Central memory CD8-positive, alpha-beta T cell (primary cell): ENCODE measurements at places on chromosomes 2 and 18.

- DNase-seq = no peak
Measured at GRCh38 chr2:216657980-216658379, 24.8 kb downstream of the IGFBP2 start.

DNA sequence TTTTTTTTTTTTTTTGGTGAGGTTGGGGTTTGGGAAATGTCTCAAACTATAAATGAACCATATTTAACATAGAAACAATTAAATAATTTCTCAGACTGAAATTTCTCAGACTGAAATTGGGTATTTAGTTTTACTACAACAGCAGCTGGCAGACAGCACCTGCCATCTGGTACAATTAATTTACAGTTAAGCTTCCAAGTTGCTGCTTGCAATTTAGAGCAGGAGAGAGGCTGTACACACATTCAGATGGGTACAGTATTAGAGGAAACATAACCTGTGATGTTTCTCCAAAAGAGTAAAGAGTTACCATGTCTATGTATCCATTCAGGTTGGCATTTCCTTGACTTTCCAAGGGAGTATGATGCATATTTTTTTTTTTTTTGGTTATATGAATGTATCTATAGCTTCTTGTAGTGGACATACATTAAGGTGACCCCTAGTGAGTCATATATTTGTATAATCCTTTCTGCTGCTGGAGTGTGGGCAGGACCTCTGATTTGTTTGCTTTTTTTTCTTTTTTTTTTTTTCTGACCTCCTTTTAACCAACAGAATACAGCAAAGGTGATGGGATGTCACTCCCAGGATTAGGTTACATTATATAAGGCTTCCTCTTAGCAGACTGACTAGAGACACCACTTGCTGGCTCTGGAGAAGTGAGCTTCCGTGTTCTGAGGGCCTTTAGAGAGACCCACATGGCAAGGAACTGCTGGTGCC is 201.7 kb downstream of the PTH2R start:
- DNase-seq = no peak

DNA sequence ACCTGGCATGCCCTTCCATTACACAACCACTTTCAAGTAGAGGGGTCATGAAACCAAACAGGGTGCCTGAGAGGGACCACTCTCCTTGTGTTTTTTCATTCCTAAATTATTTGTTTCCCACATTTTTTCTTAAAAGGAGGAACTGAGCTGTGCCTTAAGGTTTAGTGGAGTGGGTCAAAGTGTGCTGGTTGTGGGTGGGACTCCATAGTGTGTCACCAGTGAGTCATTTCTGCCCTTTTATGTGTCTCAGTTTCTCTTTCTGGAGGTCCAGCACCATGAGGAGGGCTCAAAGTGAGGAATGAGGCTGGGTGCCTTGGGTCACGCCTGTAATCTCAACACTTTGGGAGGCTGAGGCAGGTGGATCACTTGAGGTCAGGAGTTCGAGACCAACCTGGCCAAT is 37.8 kb downstream of the COMMD1 start:
- DNase-seq = no peak

DNA sequence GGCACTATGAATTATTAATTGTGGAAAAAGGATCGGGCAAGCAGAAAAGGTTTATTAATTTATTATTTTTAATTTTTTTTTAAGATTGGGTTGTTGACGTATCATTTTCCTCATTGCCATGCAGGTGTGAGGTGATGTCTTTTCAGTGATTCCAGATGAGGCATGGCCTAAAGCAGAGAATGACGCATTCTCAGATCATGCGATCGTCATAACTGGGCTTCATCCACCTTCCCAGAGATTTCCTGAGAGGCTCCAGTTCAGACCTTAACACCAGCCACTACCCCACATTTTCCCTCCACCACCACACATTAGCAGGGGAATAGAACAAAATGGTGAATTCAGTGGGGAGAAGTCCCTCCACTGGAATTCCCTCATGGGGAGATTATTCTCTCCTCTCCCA is 518.4 kb upstream of the SPHKAP start:
- DNase-seq = no peak

DNA sequence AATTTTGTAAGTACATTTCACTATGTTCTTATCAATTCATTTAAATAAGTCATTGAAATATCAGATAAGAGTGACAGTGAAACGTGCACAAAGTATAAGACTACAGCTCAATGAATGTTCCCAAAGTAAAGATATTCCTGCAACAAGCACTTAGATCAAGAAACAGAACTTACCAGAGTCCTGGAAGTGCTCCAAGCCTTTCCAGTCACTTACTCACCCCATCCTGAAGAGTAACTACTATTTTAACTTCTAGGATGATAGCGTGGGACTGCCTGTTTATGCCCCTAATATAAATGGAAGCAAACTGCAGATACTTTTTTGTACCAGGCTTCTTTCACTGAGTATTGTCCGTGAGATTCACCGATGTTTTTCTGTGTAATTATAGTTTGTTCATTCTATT is 768.9 kb downstream of the SLC4A3 start:
- no peak for DNase-seq

DNA sequence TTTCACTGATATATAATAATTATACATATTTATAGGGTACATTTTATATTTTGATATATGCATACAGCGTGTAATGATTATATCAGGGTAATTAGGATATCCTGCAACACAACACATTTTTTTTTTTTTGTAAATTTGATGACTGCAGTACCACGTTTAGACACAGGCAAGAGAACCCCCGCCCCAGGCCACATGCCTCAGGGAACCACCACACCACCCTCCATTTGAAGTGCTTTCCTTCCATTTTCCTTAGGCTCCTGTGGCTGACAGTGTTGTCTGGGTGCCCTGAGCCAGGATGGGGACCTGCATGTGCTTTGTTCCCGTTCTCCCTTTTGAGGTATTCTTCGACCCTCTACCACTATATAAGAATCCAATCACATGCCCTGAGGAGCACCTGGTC is 161.6 kb upstream of the CTAGE1 start:
- no peak for DNase-seq

DNA sequence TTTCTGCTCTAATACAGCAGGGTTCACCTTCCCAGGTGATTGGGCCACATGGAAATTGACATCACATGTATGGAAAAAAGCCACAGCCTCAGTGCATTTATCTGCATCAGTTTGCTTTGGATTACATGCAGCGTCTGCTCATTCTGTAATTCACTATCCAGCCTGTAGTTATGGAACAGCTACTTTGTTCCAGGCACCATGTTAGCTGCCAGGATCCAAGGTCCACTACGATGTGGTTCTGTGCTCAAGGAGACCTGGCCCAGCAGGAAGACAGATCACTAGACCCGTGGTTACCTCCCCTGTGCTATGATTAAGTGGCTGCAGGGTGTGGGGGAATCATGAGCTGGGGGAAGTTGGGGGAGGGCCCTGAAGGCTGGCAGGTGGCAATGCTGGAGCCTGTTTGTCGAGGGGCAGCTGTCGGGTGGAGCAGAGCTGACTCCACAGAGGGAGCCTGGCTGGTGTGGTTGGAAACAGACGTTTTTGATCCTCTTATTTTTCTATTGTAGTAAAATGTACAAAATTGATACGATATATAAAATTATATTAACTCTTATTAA is 58.6 kb downstream of the TSHZ1 start:
- DNase-seq = no peak

- no peak for DNase-seq
Measured at GRCh38 chr18:66895631-66896030, 291.7 kb upstream of the CDH19 start.

GRCh38 chr2:239241431-239241960 is 159.3 kb downstream of the HDAC4 start:
- DNase-seq = no peak

- DNase-seq = no peak
Measured at GRCh38 chr2:203025592-203025991, 10.9 kb downstream of the NBEAL1 start.

DNA sequence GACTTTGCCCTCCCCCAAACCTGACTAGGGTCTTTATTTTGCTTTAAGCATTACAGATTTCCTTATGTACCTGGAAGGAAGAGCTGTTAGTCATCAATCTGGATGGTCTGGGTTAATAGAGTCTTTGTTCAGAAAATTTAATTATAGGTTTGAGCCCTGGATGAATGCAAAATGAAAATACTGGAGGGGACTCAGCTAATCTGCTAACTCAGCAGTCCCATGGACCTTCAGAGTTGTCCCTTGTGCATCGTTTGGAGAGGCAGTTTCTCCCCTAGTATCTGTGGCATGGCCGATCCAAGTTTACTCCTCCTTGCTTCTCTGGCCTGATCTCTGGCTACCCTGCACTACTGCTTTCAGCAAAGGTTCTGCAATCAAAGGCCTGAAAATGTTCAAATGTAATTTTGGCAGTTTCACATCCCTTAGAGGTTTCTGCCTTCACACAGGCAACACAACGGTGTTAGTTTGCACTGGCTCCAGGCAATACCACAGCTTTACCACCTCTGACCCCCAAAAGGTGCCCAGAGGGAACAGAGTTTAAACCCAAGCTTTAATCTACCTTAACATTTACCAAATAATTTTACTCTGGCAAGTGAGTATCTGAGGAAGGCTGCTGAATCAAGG is 134.3 kb downstream of the THADA start:
- DNase-seq = no peak
